ENCODE measurements at places on chromosomes 2 and 18. TPM values are rescaled to one million over a fixed set of nuclear protein-coding genes. Genes with fewer than 3 reads are reported as not detected.

The C2orf66 gene
- not detected for total RNA-seq

The RUFY4 gene
- total RNA-seq, result 0.60 TPM

The CDCA7 gene
- total RNA-seq, result 1.2 TPM

The KCNJ3 gene
- total RNA-seq, result not detected

The L3MBTL4 gene
- total RNA-seq, result 14.8 TPM

The PID1 gene
- total RNA-seq, result 98.7 TPM

The ALKAL2 gene
- total RNA-seq, result 18.0 TPM

The ADGRF3 gene
- 0.09 TPM for total RNA-seq

The SLC4A1AP gene
- total RNA-seq, result 16.1 TPM

The IL36A gene
- total RNA-seq, result not detected

The AGAP1 gene
- total RNA-seq, result 24.3 TPM

The FHL2 gene
- total RNA-seq, result 23.3 TPM

The IL1RL2 gene
- total RNA-seq, result 2.2 TPM

The ANKRD36 gene
- 18.1 TPM for total RNA-seq

The ZNF532 gene
- 47.5 TPM for total RNA-seq

The HK2 gene
- 79.9 TPM for total RNA-seq

The IL18R1 gene
- 16.6 TPM for total RNA-seq

The MXD1 gene
- 19.7 TPM for total RNA-seq

- no peak for DNase-seq
Observed at GRCh38 chr2:15890124-15890754, 50.1 kb upstream of the MYCN start.

- DNase-seq, result peak; percentile 58
Observed at GRCh38 chr18:2571200-2572170, at the start of the genes METTL4 and NDC80. Gene METTL4 (minus strand): TSS chr18:2571505. CDS start chr18:2567216, 4,289 bp downstream. Gene NDC80 (plus strand): TSS chr18:2571557. CDS start chr18:2572986, 1,429 bp downstream.

DNA sequence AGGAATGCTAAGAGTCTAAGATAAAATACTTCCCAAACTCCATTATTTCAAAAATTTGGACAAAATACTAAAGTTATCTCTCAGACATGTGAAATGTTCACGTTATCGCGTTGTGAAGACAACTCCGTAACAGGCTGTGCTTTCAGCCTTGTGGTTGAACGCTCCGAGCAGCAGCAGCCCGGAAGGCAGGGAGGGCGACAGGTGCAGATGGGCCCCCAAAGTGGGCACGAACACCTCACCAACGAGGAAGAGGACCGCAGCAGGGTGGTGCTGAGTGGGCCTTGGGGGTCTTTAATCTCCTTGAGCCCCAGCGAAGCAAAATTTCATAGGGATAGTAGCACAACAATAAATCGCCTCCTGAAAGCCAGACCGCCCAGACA, 1.0 kb upstream of the FAM110C start:
- DNase-seq, result no peak

DNA sequence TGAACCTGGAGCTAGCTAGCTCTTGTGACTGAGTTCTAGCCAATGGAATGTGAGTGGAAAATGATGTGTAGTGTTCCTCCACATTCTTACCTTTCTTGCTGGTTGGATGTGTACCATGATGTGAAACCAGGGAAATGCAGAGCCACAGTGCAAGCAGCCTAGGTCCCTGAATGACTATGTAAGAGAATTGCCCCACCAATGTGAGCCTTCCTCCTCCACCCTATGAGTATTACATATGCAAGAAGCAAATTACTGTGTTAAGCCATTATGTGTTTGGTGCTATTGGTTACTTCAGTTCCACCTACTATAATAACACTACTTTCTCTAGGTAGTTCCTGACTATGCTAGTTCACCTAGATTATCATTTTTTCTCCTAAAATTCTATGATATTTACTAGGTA, 39.6 kb downstream of the LCLAT1 start:
- no peak for DNase-seq

GRCh38 chr2:31004257-31004656, 134.0 kb downstream of the GALNT14 start:
- DNase-seq, result no peak

DNA sequence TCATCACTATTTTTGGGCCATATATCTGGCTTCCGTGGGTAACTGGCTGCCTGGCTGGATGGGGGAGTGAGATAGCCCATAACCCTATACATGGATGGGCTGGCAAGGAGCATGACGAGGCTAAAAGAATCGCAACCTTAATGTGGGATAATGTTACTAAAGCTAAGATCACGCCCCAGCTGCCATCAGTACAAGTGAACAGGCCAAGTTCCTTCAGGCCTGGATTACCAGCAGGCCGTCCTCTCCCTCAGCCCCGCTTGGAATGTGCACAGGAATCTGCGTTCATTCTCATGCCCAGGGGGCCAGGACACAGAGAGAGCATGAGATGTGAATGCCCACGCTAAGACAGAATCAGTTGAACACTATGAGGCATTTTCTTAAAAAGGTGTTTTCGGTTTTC, 34.7 kb downstream of the RMC1 start:
- no peak for DNase-seq

DNA sequence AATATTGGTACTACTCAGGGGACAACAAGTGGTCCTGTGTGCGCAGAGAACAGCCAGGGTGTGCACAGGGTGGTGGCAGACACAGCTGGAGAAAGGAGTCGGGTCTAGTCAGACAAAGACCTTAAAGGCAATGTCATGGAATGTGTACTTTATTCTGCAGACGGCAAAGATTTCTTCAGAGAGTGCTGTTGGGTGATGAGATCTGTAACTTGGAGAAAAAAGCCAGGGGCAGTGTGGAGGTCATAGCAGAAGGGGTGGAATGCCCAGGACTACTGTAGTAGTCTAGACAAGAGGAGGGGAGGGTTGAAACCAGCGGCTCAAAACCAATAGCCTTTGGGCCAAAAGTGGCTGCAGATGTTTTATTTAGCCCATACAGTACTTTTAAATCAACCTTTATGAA, 121.3 kb upstream of the ZFP36L2 start:
- no peak for DNase-seq

DNA sequence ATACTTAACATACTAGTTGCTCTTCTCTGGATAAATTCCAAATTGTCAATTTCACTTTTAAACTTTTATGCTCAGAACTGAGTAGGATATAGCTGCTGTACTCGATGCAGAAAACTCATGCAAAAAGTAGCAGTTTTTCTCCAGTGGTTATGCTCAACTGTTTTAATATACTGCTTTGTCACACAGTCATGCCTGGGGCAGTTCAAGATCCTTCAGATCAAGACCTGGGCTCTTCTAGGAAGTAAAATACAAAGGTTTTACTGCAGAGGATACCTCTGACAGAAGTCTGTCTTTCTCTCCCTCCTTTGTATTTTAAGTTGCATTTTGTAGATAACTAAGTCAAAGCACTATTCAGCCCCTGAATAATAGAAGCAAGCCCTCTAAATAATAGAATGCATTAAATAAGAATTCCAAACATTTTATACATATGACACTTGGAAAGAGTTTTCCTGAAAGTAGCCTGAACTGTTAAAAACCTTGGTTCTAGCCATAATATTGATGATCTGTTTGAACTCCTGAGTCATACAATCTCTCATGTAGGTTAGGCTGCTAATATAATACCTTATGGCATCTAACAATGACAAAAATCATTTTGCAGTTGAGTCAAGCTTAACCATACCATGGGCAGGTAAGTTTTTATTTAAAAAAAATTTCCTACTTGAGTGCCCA, 183.3 kb upstream of the TRIB2 start:
- no peak for DNase-seq

- no peak for DNase-seq
Observed at GRCh38 chr2:201855356-201855755, 49.0 kb downstream of the CDK15 start.

- DNase-seq, result no peak
Observed at GRCh38 chr2:109636317-109636716, 22.2 kb downstream of the SOWAHC start.

GRCh38 chr18:8778824-8779223, 73.5 kb downstream of the MTCL1 start:
- no peak for DNase-seq

DNA sequence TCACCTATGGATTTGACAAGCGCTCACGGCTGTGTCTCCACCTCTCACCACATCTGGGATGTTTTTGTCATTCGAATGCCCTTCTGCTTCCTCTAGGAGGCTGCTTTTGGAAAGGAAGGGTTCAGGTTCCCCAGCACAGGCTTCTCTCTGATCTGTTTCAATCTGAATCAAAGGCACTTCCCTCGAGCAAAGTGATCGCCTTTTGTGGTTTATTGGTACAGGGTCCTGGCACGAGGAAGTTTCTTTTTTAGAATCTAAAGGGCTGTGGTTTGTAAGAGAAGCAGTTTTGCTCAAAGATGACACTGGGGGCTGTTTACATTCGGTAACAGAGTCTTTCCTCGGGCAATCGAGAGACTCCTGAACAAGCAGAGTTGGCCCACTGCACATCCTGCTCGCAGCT, 145.0 kb downstream of the DAW1 start:
- no peak for DNase-seq

GRCh38 chr2:41004700-41005099, 552.8 kb upstream of the SLC8A1 start:
- no peak for DNase-seq

GRCh38 chr18:43952398-43952797, 675.1 kb upstream of the SYT4 start:
- no peak for DNase-seq

- peak; percentile 37 for DNase-seq
Observed at GRCh38 chr2:67840460-67841068, 222.2 kb downstream of the C1D start.

- DNase-seq, result no peak
Observed at GRCh38 chr18:23971666-23972230, 42.8 kb upstream of the TTC39C start.

DNA sequence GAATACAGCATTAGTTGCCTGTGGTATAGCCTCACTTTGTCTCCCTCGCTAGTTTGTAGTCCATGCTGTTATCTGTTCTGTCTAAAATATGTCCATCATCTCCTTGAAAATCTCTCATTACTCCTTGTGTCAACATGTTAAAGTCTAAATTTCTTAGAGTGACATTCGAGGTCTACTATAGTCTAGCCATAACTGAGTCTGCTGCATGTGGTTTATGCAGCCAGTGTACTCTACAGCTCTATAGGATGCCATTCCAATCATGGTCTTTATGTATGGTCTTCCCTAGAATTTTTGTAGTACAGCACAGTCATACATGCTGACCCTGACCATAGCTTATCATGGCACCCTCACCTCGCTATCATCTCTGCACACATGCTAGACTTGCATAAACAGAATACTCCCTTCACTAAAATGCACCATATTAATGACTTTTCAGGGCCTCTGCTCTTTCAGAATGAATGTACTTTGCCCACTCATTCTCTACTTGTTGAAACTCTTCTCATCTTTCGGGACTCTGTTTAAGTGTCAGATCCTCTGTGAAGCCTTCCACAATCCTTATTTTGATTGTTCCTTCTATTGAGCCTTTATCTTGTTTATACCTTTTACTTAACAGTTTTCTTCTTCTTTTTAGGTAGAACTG, 12.8 kb downstream of the TANK start:
- DNase-seq, result no peak

- DNase-seq, result no peak
Observed at GRCh38 chr2:18522484-18523146, 37.8 kb downstream of the RDH14 start.

DNA sequence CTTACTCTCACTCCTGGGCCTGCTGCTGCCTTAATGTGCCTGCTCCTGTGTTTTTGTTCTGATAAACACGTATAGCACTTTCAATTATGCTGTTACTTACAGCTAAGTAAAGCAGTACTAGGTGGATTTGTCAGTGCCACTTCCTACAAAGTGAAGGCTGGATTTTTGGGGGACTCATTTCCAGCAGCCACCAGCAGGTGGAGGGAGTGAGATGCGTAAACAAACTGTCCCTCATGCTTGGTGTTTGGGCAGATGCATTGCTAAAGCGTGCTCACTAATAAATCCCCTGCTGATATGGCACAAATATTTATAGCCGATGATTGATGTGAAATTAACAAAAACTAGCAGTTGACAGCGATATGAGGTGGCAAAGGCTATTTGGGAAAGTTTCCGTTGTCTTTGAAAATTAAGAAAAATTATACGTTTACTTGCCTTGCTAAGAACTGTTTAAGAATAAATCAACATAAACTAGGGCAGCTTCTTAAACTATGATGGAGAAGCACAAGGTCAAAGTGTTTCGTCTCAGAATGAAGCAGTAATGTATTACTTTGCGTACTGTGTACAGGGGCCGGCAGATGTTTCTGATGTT, 101.7 kb downstream of the AGAP1 start:
- peak; percentile 58 for DNase-seq

GRCh38 chr2:209872675-209873074, 101.0 kb downstream of the UNC80 start:
- peak; percentile 27 for DNase-seq

GRCh38 chr2:233565685-233566140, 869 bp downstream of the USP40 start:
- DNase-seq, result no peak

- DNase-seq, result no peak
Observed at GRCh38 chr2:58131191-58132011, 84.8 kb downstream of the VRK2 start.

DNA sequence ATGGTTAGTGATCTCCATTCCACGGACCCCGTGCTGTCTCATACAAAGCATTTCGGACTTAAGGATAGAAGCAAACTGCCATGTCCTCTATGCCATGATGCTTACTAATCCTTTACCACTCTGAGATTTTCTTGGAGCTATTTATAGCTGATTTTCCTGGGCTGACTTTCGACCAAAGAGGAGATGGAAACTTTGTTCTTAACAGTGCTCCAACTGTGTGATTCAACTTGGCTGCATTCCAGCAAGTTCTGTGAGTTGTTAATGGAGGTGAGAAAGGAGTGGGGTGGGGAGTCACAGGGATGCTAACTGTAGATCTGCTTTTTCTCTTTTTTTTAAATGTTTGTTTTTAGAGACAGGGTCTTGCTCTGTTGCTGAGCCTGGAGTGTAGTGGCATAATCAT, 45.5 kb upstream of the MSH2 start:
- DNase-seq, result no peak

- no peak for DNase-seq
Observed at GRCh38 chr18:49534846-49535601, 26.8 kb upstream of the LIPG start.

GRCh38 chr2:204277226-204277625, 268.0 kb upstream of the PARD3B start:
- DNase-seq, result no peak

DNA sequence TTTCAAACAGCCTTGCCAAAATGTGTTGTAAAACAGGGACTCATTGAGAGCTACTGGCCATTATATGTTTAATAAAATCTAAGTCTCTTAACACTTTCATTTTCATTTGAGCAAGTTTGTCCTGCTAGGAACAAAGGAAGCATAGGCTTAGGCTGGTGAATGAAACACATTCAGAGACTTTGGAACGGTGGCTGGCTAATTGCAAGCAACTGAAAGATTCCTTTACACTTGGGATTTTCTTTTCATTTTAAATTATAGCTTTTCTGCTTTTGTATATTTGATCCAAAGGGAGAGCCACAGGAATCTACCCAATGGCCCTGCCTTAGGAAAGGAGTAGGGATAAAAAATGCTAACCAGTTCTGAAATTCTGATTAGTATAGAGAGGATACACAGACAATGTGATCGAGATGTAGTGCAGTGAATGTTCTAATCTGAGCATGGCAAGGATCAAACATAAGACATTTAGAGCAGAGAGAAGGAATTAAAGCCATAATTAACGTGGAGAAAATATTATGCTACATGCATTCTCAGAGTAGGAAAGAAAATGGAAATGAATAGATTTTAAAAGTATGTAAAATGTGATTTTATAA, 911.4 kb upstream of the SLC39A10 start:
- DNase-seq, result no peak

GRCh38 chr2:219405451-219405850, 12.7 kb upstream of the DES start:
- DNase-seq, result no peak

Measured in omental fat pad (tissue), 4 donors.